ENCODE measurements at places on chromosomes 1 and 21.

DNA sequence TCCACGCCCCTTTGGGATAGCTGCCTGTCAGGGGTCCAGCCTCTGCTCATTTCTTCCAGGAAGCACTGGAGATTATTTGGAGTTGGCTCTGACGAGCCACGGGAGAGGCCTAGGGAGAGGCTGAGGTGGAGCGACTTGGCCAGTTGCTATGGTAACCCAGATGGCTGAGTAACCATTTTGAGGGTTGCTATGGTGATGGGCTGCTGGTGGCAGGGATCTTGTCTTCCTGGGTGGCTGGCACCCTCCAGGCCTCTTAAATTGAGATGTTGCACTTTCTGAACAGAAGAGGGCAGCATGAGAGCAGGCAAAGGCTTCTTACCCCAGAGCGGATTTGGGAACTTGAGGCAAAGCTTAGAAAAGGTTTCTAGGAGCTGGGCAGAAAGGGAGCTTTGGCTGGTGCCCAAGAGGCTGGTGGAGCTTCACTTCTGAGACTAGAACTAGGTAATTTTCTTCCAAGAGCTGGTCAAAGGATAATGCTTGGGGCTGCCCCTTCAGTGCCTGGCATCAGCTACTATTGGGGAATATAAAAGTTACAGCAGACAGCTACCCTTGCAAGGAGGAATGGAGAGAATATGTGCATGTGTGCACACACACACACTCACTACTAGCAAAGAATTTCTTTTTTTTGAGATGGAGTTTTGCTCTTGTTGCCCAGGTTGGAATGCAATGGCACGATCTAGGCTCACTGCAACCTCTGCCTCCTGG lies 72.5 kb downstream of the NDUFS5 start:
- peak; percentile 42 for DNase-seq

DNA sequence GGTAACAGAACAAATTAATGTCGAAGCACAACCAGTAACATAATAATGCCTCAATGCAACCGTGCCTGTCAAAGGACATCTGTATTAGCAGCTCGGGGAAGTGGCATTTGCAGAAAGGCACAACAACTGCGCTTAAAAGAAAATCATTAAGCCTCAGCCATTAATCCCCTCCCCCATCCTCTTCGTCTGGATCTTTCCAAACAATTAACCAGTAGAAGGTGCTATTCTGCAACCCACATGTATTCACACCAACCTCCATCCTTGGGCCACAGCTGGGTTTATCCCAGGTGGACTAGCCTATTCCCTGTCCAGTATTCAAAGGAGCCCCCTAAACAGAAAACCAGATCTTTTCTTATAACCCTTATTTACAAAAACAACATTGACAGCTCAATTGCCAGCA lies 2.6 kb downstream of the RERE start:
- no peak for DNase-seq

DNA sequence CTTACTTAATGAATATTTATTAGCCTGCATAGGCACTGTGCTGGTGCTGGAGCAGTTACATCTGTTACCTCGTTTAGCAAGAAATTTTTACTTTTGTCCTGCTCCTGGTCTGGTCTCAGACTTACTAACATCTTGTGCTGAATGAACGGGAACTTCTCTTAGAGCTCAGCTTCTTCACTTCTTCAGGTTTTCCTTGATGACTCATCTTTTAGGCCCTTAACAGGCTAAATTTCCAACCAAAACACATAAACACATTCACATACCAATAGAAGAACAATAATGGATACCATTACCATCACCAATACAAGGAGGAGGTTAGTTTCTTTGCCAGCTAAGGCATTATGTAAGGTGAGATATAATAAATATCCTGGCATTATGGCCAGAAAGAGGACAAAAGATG lies 68.9 kb downstream of the IFI44 start:
- DNase-seq = no peak

DNA sequence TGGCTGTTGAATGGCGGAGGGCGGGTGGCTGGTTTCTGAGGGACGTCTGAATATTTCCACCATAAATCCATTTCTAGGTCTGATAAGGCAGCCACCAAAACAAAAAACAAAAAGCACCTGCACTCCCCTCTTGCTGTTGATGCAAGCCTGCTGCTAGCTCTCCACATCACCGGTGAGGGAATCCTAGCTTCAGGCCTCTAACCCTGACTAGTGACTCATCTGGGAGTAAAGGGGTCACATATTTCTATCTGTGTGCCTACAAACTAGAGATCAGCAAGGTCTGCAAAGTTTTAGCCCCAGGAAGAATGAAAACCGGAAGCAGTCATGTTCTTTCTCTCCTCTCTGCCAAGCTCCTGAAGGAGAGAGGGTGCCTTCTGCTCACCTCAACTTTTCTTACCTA lies 10.3 kb upstream of the ERMAP start:
- no peak for DNase-seq

GRCh38 chr1:157596384-157596783 lies 1.5 kb downstream of the FCRL4 start:
- DNase-seq = no peak

DNA sequence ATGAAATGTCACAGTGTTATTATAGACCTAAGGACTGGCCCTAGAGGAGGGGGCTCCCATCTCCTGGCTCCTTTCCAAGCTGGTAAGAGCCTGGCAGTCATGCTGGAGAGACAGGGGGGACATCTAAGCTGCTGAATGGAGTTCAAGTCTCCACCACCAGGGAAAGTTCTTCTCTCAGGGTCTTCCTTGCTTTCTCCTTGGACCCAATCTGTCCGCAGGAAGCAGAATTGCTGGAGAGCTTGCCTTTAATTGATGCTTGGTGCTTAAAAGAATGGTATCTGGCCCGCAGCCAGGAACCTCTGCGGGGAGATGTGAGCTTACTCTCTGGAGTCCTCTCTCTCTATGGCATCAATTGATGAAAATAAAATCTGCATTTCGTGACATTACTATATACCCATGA lies 25.1 kb downstream of the IRF2BP2 start:
- no peak for DNase-seq

DNA sequence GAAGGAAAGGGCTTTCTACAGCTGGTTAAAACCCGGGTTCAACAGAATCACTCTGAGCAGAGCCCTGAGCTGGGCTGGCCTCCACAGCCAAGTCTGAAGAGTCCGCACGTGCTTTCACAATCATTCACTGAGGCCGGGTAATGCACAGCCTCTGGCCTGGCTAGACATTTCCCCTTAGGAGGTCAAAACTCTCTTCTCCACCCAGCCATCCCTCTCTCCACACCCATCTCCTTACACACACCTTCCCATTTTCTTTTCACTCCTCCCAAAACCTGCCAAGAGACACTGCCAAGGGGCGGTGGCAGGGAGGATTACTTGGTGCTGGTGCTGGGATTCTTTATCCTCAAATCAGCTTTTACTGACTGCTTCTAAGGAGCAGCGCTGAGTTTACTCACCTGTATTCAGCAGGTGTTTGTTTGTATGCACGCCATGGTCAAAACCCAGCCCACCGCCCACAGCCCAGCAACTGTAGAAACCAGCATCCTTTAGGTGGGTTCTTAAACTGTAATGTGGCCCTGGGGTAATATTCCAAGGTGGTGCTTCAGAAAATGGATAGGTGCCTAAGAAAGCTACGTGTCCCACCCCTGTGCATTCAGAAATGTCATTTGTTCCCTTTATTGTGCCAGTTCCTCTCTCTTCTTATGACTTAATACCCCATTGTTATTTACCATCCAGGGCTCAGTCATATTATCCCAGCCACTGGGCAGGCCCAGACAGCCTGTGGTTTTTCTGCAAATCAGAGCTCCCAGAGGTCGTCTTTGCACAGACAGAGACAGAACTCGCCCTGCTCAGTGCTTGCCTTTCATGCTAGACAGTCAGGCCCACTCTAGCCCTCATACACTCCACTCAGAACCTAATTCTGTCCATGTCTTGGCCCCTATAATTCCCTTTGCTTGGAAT lies 80.2 kb downstream of the ADSS2 start:
- DNase-seq = no peak

DNA sequence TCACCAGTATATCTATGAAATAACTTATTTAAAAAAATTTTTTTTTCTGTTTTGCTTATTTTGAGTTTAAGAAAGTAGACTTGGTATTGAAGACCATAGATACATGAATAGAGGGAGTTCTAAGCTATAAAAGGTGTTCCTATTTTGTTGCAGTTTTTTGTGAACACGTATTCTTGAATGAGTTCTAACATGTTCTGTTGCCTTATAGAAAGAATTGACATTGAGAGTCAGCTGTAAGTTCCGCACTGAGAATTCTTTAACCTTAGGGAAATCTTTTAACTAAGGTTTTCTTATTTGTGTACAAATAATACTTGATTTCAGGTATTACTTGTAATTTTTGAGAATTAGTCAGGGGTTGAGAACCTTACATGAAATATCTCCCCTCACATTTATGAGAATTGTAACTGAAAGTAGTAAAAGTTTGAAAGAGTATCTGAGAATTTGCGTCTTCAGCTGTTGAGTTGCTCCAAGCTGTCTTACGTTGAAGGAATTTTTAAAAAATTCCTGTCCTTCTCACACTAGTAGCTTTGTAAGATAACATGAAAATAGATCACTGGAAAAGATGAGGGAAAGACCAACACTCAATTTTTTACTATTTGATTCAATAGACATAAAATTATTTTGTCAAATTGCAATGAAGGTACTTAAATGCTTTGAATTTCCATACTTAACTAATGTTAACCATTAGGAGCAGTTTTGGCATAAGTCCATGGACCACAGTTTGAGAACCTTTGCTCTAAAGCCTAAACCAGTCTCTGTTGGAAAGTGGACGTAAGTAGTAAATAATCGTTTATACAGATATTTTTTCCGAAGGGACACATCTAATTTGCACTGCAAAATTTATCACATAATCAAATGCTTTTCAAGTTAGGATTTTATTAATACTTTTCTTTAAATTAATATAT lies 3.8 kb downstream of the DR1 start:
- DNase-seq = no peak

- DNase-seq = no peak
Observed at GRCh38 chr1:231971397-231972110, 345.0 kb downstream of the DISC1 start.

GRCh38 chr1:43305926-43306687 lies 5.3 kb downstream of the TIE1 start:
- no peak for DNase-seq

- DNase-seq = no peak
Observed at GRCh38 chr1:226498640-226499008, 49.9 kb upstream of the STUM start.

DNA sequence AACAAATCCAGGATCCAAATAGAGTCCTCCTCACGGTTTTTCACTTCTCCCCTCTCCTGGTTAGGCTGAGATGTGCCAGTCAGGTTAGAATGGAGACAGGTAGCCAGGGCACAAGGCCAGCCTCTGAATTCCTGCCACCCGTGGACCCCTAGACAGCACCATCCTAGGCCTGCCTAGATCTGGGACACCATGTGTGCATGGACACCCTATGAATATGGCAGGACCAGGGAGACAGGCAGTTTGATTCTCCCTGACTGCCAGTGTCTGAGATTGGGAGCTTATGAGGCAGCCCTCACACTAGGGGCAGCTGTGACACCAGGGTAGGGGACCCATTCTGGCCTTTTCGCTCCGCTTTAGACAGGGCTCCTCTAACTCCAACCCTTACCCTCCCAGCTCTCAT lies 7.5 kb downstream of the AVPR1B start:
- DNase-seq = no peak

DNA sequence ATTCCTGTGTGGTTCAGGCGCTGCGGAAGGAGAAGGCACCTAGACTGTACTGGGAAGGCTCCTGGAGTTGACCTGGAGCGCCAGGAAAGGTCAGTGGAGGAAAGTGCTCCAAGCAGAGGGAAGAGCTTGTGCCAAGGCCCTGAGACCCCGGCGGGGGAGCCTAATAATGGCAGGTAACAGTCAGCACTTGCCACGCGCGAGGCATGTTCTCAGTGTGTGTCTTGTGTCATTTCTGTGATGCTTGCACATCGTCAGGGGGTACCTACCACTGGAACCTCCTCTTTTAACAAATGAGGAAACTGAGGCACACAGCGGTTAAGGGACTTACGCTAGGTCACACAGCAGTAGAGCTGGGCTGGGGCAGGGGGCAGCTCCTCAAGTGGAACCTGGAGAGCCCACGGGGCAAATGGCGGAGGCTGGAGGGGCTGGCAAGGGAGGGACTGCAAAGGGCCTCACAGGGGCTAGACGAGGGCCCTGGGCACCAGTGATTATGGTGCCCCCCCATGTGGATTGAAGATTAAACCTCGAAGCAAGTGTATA lies 976 bp upstream of the BMP8B start:
- DNase-seq = no peak

GRCh38 chr1:212692774-212693644 lies 6.6 kb downstream of the BATF3 start:
- DNase-seq = no peak

GRCh38 chr1:158076441-158076840 lies 83.0 kb downstream of the KIRREL1 start:
- no peak for DNase-seq

Data from activated gamma-delta T cell treated with Interleukin-2 at 50 U/mL for 16 hours (primary cell).